ENCODE measurements at places on chromosomes 13 and 19. TPM values are rescaled to one million over a fixed set of nuclear protein-coding genes. Genes with fewer than 3 reads are reported as not detected.

DIAPH3 gene
- total RNA-seq: 22.8 TPM

ZNF541 gene
- 0.05 TPM for total RNA-seq

NLRP7 gene
- total RNA-seq: not detected

FPR3 gene
- not detected for total RNA-seq

HSH2D gene
- 35.2 TPM for total RNA-seq

DAND5 gene
- 0.10 TPM for total RNA-seq

ANGPTL8 gene
- total RNA-seq: not detected

FFAR2 gene
- not detected for total RNA-seq

- no peak for DNase-seq
- no peak overlapping the region for H3K4me3 ChIP-seq
Observed at GRCh38 chr13:21402586-21403307, 56.4 kb downstream of the ZDHHC20 start.

DNA sequence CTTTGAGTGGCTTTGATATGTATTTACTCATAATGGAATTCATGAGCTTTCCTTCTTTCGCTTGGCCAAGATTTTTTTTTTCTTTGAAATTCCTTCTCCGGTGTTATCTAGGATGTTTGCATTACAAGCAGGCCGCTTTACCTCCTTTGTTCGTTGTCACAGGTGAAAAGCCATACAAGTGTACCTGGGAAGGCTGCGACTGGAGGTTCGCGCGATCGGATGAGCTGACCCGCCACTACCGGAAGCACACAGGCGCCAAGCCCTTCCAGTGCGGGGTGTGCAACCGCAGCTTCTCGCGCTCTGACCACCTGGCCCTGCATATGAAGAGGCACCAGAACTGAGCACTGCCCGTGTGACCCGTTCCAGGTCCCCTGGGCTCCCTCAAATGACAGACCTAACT, 16.7 kb downstream of the KLF5 start:
- DNase-seq: no peak
- H3K36me3 ChIP-seq: peaks cover 2% of the 10 kb centered on the region
- no peak overlapping the region for H3K4me3 ChIP-seq

GRCh38 chr13:48094404-48094780, 512 bp downstream of the MED4 start:
- peaks cover 5% of the 10 kb centered on the region for H3K27me3 ChIP-seq
- peak overlapping the region; percentile 98 for H3K4me3 ChIP-seq
- H3K4me1 ChIP-seq: peaks cover 38% of the 10 kb centered on the region
- peak overlapping the region; percentile 90 for H3K27ac ChIP-seq
- peaks cover 10% of the 10 kb centered on the region for H3K36me3 ChIP-seq

- peaks cover 7% of the 10 kb centered on the region for H3K27me3 ChIP-seq
- no peak overlapping the region for H3K4me3 ChIP-seq
- no peak overlapping the region for H3K27ac ChIP-seq
- DNase-seq: no peak
- H3K4me1 ChIP-seq: peaks cover 6% of the 10 kb centered on the region
Observed at GRCh38 chr19:2633693-2634075, 68.8 kb downstream of the GNG7 start.

GRCh38 chr13:90447034-90447733, 900.3 kb upstream of the MIR17HG start:
- no peak overlapping the region for H3K4me3 ChIP-seq
- no peaks in the 10 kb centered on the region for H3K27me3 ChIP-seq

DNA sequence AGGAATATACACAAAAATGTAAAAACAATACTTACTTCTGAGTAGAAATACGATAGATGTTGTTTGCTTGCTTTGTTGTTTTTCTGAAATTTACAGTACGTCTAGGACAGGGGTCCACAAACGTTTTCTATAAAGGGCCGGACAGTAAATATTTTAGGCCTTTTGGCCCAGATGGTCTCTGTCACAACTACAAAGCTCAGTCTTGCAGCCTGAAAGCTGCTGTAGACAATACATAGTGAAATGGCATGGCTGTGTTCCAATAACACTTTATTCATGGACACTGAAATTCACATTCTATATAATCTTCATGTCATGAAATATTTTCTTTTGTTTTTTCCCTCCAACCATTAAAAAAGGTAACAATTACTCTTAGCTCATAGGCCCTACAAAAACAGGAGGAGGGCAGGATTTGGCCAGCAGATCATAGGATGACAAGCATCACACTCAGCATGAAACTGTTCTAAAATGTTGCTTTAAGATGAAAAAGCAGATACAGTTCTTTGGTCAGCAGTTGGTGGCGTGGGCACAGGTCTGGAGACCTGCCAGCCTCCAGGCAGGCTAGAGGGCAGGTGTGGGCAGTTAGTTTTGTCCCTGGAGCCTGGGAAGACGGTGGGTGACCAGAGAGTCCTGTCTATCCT, at the start of gene EDDM13:
TSS of gene EDDM13 (plus strand) at position 588 of the 638 bp plus-strand sequence. CDS start 87 bp downstream, outside the sequence.
- DNase-seq: no peak
- H3K4me1 ChIP-seq: no peaks in the 10 kb centered on the region
- peak within 1 kb of the TSS; percentile 8 for H3K27ac ChIP-seq
- H3K27me3 ChIP-seq: no peaks in the 10 kb centered on the region

DNA sequence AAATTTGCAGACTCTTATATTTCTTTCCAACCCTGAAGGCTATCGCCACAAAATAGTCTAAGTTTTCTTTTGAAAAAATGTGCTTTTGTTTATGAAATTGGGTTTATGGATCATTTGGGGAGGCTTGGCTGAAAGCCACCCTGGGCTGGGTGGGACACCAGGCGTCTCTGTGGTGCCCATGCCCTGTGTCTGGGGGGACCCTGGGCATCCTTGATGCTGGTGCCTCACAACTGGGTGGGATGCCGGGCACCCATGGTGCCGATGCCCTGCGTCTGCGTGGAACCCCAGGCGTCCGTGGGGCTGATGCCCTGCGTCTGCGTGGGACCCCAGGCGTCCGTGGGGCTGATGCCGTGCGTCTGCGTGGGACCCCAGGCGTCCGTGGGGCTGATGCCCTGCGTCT, 105.0 kb downstream of the RAB20 start:
- H3K27ac ChIP-seq: no peak overlapping the region
- peaks cover 6% of the 10 kb centered on the region for H3K4me1 ChIP-seq
- DNase-seq: no peak
- H3K4me3 ChIP-seq: no peak overlapping the region

DNA sequence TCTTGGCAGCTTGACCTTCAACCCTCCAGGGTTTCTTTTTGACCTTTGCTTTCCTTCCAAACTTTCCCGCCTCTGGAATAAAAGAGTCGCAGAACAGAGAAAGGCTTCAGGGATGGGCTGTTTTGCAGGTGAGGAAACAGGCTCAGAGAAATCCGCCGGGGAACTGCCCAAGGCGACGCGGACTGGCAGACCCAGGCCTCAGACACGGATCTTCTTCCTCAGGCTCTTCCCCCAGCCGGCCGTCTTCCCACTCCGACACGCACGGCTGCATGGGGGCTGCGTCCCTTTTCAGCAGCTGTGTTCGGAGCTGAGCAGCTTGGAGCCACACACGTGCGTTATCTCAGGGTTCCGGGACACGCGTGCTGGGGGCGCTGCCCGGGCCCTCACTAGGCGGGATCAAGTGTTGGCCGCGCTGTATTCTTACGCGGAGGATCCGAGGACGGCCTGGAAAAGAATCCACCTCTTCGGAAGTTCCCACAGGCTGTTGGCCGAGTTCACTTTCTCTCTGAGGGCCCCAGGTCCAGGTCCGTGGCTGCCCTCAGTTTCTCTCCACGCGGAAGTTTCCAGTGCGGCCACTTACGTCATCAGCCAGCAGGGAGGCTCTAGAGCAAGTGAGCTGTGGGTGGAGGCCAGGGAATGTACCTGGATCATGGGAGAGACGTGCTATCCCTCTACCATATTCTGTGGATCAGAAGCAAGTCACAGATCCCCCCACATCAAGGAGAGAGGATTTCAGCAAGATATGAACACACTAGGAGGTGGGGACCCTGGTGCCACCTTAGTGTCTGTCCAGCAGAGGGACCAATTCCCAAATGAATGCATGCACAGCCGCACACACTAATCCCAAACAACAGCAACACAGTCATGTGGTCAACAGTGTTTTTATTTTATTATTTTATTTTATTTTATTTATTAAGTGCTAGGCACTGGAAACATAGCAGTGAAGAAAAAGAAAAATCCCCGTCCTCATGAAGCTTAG, 100.4 kb downstream of the ING1 start:
- no peaks in the 10 kb centered on the region for H3K4me1 ChIP-seq
- DNase-seq: no peak
- H3K27me3 ChIP-seq: peaks cover 18% of the 10 kb centered on the region
- no peaks in the 10 kb centered on the region for H3K36me3 ChIP-seq
- H3K27ac ChIP-seq: no peak overlapping the region

GRCh38 chr13:81078048-81078447, 737.1 kb upstream of the SPRY2 start:
- DNase-seq: no peak
- no peaks in the 10 kb centered on the region for H3K36me3 ChIP-seq
- no peaks in the 10 kb centered on the region for H3K27me3 ChIP-seq
- H3K27ac ChIP-seq: no peak overlapping the region
- H3K4me3 ChIP-seq: no peak overlapping the region
- H3K4me1 ChIP-seq: no peaks in the 10 kb centered on the region

DNA sequence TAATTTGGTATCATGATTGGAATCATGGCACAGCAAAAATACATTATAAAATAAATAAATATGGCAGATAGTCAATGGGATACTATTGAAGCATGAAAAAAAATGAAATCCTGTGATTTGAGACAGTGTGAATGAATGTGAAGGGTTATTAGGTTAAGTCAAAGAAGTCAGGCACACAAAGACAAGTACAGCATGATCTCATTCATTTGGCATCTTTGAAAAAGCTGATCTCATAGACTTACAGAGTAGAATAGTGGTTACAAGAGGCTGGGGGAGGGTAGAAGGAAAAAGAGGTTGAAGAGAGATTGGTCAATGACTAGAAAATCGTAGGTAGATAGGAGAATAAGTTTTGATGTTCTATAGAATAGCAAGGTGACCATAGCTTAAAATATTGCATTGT, 295.1 kb upstream of the SLITRK5 start:
- no peaks in the 10 kb centered on the region for H3K4me1 ChIP-seq
- no peak for DNase-seq
- H3K4me3 ChIP-seq: no peak overlapping the region
- H3K27ac ChIP-seq: no peak overlapping the region

GRCh38 chr13:27423333-27423732, 1.1 kb upstream of the GTF3A start:
- peak overlapping the region; percentile 73 for H3K4me3 ChIP-seq
- no peaks in the 10 kb centered on the region for H3K27me3 ChIP-seq
- no peak for DNase-seq
- H3K27ac ChIP-seq: peak overlapping the region; percentile 69

- peaks cover 3% of the 10 kb centered on the region for H3K36me3 ChIP-seq
- no peak for DNase-seq
- H3K27ac ChIP-seq: no peak overlapping the region
- H3K4me3 ChIP-seq: no peak overlapping the region
- H3K4me1 ChIP-seq: no peaks in the 10 kb centered on the region
- no peaks in the 10 kb centered on the region for H3K27me3 ChIP-seq
Observed at GRCh38 chr13:27541386-27541785, 78.9 kb downstream of the LNX2 start.

DNA sequence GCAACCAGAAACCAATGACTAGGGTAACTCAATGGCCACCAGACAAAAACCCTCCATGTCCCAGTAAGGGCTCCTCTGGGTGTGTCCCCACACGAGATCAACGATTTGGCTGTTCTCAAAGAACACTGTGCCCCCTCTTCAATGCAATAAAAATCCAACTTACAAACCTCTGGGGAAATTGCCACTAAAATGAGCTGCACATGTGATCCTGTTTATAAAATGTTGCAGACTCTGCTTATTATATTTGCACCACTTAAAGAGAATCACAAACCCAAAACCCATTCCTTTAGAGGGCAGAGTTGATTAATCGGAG, 80.5 kb downstream of the STK24 start:
- H3K4me1 ChIP-seq: peaks cover 40% of the 10 kb centered on the region
- no peak overlapping the region for H3K4me3 ChIP-seq
- H3K27me3 ChIP-seq: no peaks in the 10 kb centered on the region
- no peak overlapping the region for H3K27ac ChIP-seq
- no peak for DNase-seq

GRCh38 chr13:28406733-28407266, 88.1 kb downstream of the FLT1 start:
- H3K4me3 ChIP-seq: no peak overlapping the region
- H3K36me3 ChIP-seq: peaks cover 10% of the 10 kb centered on the region
- no peak overlapping the region for H3K27ac ChIP-seq
- H3K4me1 ChIP-seq: peaks cover 35% of the 10 kb centered on the region
- no peak for DNase-seq

DNA sequence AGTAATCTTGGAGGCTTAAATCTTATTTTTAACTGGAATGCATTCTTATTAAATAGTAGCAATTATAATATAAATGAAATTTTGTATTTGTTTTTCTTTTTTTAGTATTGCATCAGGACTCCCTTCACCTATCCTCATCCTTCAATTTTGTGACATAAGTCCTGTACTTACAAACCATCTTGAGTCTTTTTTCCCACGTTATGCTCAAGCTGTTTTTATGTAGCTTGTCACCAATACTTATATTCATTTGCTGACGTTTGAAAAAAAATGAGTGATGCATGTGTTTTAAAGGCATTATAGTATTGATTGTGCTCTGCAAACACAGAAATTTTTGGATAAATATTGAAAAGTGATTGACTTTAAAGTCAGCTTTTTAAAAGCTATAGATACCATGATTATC, 888 bp downstream of the GPR18 start:
- peaks cover 62% of the 10 kb centered on the region for H3K4me1 ChIP-seq
- DNase-seq: no peak
- H3K36me3 ChIP-seq: peaks cover 42% of the 10 kb centered on the region

DNA sequence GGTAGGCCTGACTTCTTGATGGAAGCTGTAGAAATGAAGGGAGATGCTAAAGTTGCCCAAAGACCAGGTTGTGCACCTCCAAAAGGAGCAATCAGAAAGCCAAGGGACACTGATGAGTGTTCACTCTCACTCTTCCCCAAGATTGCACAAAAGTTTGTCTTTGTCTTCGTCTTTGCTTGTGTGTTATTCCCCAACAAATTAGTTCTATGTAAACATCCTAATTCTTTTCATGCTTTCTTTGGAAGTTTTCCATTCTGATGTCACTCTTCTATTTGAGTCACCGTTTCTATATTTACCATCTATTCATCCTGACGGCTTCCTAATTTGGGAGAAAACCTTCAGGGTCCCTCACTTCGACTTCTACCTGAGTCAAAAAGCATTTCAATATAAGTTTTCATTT, 3.7 kb upstream of the TMEM272 start:
- peaks cover 12% of the 10 kb centered on the region for H3K4me1 ChIP-seq
- peaks cover 15% of the 10 kb centered on the region for H3K27me3 ChIP-seq
- no peaks in the 10 kb centered on the region for H3K36me3 ChIP-seq
- H3K27ac ChIP-seq: no peak overlapping the region
- no peak overlapping the region for H3K4me3 ChIP-seq

DNA sequence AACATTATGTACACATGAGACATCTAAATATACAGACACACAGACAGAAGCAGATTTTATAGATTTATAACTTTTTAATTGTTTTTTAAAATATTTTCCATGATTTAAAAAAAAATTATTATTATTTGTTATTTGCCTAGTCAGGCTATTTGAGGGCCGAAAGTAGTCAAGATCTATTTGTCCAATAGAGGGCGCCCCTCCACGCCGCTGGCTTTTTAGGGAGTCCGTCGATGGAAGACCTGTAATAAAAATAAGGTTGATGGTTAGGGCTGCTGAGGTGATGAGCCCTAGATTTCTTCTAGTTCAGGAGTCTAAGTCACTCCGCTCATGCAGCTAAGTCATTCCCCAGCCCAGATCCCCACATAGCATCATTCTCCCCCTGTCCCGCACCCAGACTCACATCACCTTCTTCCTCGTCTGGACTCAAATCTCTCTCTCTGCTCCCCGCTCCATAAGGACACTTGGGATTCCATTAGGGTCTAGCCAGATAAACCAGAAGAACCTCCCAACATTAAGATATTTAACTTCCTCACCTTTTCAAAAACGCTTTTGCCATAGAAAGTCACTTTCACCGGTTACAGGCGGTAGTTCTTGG, 33.9 kb upstream of the CEACAM21 start:
- H3K27me3 ChIP-seq: no peaks in the 10 kb centered on the region
- DNase-seq: peak; percentile 66
- peak overlapping the region; percentile 68 for H3K4me3 ChIP-seq
- H3K36me3 ChIP-seq: no peaks in the 10 kb centered on the region
- peak overlapping the region; percentile 73 for H3K27ac ChIP-seq
